Smooth muscle cell of the brain vasculature (primary cell): ENCODE measurements at places on chromosomes 1 and 21.

DNA sequence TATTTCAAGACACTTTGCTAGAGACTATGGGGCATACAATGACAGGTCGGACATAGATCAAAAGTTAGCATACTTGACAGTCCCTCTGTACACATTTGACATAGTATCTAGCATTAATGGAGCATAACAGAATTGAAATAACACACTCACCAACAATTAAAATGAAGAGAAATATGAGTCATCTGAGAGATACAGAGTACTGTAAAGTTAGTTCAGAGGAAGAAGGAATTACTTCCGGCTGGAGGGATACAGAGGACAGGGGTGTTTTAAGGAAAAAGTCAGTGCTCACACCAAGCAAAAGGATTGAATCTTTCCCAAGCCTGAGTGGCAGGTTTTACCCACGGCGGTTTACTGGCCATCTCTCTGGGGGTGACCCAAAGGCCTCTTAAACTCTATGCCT is 2.4 kb downstream of the ZMYND12 start:
- DNase-seq = no peak

- no peak for DNase-seq
Measured at GRCh38 chr1:45573231-45573804, 10.5 kb upstream of the NASP start.

DNA sequence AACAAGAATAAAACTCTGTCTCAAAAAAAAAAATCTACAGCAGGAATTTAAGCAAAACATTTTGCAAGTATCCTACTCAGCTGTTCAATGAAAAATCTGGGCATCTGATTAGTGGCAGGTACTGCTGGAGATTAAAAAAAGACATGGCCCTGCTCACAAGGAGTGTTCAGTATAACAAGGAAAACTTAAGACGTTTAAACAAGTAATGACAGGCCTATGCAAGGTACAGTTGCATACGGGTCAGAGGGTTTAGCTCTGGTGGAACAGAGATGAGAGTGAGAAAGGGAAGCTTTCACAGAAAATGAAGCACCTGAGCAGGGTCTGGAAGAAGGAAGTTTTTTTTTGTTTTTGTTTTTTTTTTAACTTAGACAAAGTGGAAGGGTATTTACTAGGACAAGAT is 23.0 kb downstream of the SNRNP40 start:
- DNase-seq = no peak

DNA sequence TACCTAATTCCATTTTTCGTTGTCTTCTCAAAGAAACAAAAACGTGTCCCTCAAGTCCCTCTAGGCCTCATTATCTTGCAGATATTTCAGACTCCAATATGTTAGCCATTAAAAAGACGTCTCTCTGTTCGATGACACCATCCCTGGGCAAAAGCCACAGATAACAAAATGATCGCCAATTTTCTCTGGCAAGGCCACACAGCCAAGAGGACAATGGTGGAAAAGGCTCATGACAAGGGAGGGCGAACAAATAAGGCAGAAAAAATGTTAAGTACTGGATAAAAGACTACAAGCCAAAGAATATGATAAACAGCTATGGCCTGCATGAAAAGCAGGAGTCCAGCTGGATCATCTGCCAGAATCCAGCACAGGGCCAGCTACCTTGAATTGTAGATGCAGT is 82.9 kb downstream of the TBX15 start:
- no peak for DNase-seq

DNA sequence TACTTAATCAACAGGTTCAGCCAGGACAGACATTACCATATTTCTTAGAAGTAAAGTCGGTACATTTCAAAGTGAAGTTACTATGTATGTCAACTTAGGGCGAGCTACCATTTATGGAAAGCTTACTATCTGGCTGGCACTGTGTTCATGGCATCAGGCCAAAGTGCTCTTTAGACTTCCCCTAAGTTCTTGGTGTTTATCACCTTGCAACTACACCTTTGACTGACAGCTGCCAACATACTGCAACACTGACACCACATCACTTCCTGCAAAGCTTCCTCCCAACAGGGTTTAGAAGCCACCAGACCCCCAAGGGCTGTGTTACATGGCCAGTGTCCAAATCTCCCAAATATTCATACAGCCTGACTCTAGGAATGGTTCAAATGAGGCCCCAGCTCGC is 61.0 kb downstream of the TIAM1 start:
- no peak for DNase-seq

DNA sequence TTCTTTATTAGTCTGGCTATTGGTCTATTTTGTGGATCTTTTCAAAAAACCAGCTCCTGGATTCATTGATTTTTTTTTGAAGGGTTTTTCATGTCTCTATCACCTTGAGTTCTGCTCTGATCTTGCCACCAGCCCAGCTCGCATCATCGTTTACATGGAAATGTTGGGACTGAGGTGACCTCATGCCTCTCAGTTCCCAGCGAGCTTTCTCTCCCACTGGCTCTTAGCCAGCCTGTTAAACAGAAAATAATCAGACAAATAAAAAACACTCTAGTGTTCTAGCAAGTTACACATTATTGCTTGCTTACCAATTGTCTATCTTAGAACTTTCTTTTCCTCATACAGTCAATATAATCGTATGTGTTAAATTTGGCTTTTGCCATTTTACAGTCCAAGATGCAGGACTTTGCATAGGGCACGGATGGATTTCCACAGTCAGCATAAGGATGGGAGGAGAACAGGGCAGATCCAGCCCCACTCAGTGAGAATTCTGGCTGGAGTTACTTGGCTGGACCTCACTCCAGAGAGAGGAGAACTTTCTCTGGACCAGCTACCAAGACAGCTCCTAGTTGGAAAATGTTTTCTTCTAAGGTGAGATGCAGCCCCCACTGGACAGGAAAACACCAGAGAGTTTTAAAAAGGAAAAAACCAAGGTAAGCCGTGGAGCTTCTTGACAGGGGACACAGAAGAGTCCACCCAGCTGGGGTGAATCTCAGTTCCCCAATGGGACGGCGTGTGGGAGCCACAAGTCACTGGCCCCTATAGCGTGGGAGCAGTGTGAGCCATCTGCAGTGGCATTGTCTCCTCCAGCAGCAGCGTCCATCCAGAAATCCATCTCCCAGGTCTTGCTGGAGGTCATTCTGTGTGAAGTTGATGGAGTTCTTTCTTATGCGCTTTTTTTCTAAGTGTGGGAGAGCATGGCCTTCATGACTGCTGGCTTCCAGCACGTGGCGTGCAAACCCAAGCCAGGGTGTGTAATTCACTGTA is 17.6 kb downstream of the PGBD2 start:
- no peak for DNase-seq

DNA sequence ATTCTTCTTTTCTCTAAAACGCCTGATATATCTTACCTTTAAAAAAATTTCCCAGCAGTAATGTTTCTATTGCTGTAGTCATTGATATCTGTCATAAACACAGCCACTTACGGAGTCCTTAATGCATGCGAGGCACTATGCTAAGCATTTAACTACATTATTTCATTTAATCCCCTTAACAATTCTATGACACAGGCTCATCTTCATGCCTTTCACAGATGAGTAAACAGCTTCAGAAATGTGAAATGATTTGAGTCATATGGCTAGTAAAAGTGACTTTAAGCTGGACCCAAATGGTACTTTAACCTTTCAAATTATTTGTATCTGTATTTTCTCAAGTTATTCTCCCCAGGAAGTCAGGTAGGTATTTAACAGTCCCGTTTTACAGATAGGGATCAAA is 125.1 kb upstream of the FGGY start:
- DNase-seq = no peak

DNA sequence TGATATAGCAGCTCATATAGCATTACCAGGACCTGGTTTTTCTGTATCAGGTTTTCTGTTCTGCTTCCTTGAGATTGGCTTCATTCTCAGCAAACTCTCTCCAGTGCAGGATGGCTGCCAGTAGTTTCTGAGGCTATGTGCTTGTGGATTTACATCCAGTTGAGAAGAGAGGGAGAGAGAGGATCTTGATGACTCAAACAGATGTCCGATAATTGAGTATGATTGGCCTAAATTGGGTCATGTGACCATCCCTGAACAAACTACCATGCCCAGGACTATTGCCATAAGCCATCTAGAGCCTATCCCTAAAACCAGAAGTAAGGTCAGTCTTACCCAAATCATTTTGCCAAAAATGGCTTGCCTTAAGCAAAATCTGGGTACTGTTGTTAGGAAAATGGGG is 18.1 kb upstream of the PSMA5 start:
- no peak for DNase-seq

GRCh38 chr1:44347280-44347679 is 7.8 kb downstream of the ERI3 start:
- no peak for DNase-seq

DNA sequence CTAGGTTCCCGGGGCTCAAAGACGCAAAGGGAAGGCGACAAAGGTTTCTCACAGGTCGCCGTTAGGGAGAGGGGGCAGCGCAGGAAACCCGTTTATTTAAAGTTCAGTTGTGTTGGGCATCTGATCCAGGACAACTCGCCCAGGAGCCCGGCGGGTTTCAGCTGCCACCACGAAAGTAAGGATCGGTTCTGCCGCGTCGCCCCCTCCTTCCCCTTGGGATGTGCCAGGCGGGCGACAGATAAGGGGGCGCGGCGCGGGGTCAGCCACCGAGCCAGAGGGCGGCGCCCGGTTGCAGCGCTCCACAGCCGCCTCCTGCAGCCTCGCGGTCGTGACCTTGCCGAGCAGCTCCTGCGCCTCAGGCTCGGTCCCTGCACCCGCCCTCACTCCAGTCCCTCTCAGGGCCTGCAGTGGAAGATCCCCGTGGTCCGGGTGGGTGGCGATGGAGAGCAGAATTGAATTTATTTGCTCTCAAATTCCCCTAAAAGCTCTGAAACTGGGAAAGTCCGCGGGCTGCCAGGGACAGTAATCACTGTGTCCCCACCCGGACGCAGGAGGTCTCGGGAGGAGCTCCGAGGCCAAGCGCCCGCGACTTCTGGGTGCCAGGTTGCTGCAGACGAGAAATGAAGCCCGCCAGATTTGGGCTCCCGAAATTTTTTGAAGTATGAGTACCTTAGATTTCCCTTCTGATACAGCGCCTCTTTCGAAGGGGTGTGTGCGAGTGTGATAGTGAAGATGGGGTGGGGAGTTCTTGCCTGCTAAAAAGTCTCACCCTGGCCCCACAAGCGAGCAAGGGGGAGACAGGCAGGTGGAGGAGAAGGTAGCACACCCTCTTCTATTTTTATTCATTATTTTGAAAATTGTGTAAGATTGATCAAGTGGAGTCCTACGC is 28.4 kb upstream of the NFIA start:
- DNase-seq = no peak

- no peak for DNase-seq
Measured at GRCh38 chr1:218772575-218772974, 401.1 kb upstream of the LYPLAL1 start.

GRCh38 chr1:233654658-233655280 is 40.9 kb downstream of the KCNK1 start:
- DNase-seq = no peak

GRCh38 chr1:195218428-195219212 is 1389.6 kb downstream of the KCNT2 start:
- no peak for DNase-seq

DNA sequence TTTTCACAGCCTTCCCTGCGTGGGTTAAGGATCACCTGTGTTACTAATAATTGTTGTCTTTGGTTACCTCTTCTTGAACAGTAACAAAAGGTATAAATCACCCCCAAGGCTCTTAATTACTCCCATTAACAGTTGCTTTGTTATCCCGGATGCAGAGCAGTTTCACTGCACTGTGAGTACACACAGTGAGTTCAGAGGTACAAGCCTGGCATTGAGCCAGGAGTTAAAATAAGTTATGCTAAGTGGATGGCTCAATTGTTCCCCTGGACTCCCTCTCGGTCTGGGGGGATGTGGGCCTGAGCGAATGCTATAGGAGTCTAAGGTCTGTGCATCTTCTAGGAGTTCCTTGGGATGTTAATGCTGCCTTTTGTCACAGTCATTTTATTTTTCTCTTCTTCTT is 258.3 kb downstream of the ATG4C start:
- DNase-seq = no peak

DNA sequence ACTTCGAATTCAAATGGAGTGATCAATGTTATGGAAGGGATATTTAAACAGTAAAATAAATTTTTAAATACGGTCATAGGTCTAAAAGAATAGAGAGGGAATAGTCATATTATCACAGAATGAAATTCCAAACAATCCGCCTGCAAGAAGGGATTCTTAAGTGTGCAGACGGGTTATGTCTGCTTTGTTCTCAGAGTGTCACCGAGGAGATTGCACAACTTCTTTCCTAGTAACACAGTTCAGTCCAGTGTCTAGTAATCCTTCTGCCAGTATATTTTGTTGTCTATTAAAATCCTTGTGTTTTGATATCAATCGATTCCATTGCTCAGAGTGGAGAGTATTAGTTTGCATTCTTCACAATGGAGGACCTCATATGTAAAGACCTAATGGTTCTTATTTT is 48.4 kb downstream of the LRRC53 start:
- no peak for DNase-seq

DNA sequence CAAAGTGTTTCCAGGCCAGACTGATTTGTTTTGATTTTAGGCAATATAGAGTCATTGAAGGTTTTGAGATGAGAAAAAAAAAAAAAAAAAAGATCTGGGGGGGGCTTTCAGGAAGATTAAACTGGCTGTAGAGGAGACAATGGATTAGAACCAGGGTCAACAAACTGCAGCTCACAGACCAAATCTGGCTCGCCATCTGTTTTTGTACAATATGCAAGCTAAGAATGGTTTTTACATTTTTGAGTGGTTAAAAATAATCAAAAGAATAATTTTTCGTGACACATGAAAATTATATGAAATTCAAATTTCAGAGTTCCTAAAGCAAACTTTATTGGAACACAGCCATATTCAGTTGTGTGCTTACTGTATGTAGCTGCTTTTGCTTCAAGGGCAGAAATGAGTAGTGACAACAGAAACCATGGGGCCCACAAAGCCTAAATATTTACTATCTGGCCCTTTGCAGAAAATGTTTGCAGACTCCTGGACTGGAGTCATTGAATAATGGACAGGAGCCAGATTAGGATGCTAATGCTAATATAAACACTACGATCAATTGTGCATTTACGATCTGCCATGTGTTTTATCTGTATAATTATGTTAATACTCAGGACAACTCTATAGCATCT is 375.7 kb upstream of the DAB1 start:
- DNase-seq = no peak

- no peak for DNase-seq
Measured at GRCh38 chr1:178973652-178974101, 52.0 kb upstream of the FAM20B start.

DNA sequence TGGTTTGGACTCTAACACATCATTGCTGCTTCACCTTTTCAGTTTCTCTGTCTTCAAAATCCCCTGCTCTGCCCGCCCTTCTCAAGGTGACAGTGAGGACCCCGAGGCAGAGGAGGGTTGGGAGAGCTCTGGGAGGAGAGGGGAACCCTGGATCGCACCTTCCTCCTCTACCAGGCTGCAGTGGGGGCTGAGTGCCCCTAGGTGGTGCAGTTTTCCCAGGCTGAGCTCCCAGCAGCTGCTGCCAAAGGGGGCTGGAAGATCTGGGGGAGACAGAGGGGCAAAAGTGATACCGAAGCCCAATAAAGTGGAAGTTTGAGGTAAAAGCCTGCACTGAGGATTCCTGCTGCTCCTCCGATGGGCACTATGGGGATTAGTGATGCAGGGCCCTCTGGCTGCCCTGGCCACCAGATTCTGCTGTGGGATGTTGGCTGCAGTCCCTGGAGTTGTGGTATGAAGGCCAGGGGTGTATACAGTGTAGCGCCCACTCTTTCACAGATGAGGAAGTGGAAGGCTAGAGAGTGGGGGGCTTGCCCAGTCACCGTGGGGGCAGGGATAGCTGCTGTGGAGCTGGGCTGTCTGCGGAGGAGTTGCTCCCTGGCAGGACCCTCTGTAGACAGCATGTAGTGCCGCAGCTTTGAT is 40.7 kb upstream of the SCMH1 start:
- no peak for DNase-seq

GRCh38 chr1:67629370-67630075 is 55.5 kb upstream of the GADD45A start:
- DNase-seq = no peak

- DNase-seq = no peak
Measured at GRCh38 chr1:32797456-32797855, 19.7 kb downstream of the YARS1 start.
